ENCODE measurements at places on chromosomes 3 and 15.

- DNase-seq, result no peak
These were observed 37.9 kb downstream of the CLK3 start for GRCh38 chr15:74653426-74654102.

DNA sequence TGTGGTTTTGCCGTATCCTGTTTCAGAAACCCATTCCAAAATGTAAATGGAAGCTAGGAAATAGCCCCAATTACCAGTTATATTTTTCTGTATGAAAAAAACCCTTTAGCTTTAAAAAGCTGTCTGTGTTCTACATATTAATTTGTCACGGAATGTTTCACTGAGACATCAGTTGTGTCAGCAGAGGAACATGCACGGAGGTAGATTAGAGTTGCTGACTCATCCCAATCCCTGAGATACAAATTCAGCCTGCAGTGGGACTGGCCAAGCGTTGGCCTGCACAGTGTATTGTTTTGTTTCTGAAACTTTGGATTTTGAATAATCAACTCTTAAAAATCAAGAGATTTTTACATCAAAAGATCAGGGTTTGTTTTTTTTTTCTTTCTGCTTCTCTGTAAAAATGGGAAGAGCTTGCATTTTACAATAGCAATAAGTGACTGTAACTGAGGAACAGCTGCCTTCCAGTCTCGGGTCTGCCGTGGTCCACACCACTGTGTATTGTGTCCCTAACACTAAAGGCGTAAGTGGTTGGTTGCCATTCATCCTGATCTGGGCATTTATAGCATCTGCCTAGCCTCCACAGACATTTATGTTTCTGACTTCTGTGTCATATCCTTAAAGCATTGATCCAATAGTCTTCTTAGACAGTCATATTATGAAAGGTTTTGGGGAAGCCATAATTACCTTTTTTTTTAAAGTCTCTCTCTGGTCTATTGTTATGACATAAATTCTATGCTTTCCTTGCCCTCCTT, 218.1 kb downstream of the ADAMTSL3 start:
- DNase-seq, result no peak

DNA sequence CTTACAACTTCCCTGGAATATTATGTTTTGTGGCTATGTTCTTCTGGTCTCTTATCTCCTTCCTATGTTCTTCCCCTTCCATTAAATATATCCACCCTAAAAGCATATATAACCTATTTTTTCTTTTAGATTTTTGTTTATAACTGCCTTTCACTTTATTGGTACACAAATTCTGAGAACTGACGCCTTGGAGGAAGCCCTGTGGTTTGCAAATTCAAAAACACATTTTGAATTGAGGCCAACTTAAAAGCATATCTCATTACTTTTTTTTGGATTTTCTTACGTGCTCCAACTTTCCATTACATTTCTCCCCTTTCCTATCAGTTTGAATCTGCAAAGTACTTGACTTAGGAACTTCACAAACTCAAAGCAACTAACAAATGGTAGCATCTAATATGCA, 15.3 kb upstream of the COLQ start:
- no peak for DNase-seq

- no peak for DNase-seq
These were observed at the start of gene TTC23 for GRCh38 chr15:99249270-99249841. Gene TTC23 (minus strand): TSS chr15:99249581. CDS start chr15:99228712, 20,869 bp downstream.

DNA sequence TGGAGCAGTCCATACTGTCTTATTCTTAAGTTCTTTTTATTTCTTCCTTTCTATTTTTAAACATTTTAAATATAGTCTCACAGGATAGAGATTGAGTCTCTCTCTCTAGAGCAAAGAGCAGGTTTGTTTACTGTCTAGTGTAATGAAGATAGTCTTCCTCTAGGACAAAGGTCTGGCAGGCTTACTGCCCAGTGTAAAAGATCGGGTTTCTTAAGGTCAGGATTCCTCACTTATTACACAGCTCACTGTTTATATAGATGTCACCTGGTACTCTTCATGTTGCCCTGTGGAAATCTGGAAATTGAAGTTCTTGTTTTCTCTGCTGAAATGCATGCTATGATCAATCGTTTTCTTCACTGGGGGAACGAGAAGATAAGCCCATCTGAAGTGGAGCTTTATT, 76.0 kb downstream of the ZBBX start:
- no peak for DNase-seq

- DNase-seq, result no peak
These were observed 24.3 kb downstream of the CD200R1L start for GRCh38 chr3:112822064-112823055.

DNA sequence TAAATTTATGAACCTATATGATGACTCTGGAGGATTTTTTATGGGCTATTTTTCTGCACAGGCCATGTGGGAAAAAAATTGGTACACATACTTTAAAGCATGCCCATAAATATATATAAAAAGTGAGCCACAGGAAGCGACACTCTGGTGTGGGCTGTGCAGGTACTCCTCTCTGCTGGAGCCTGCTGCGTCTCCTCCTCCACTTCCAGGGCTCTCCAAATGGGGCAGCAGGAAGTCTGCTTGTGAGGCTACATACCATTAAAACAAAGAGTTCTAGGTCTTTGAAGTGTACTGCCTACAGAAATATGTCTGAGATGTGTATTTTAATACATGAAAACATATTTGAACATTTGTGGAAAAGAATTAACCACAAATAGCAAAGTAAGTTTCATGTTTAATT, 135.1 kb downstream of the CTNNB1 start:
- no peak for DNase-seq

DNA sequence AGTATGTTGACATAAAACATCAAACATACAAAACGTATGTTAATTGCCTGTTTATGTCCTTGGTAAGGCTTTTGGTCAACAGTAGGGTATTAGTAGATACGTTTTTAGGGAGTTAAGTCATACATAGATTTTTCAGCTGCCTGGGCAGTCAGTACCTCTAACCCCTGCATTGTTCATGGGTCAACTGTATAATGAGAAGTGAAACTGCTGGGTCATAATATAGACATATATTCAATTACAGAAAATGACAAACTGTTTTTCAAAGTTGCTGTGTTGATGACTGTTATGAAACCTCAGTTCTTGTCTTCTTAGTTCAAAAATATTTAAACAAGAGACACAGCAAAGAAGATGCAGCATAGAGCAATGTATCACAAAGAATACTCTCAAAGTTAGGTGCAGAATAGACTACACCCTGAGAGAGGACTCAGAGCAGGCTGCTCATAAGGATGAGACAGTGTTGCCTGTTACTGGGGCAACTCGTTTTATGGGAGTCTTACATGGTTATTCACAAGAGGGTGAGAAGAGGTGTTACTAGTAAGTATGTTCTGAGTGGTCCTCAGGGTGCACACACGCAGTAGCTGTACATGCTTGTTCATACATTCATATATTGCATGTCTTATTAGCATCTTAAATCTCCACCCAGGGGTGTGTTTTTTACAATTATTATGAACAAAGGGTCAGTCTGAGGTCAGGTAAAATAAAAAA, 53.1 kb upstream of the ADAMTS17 start:
- DNase-seq, result no peak

- DNase-seq, result peak; percentile 81
These were observed 310.6 kb downstream of the NSUN3 start for GRCh38 chr3:94373456-94373855.

DNA sequence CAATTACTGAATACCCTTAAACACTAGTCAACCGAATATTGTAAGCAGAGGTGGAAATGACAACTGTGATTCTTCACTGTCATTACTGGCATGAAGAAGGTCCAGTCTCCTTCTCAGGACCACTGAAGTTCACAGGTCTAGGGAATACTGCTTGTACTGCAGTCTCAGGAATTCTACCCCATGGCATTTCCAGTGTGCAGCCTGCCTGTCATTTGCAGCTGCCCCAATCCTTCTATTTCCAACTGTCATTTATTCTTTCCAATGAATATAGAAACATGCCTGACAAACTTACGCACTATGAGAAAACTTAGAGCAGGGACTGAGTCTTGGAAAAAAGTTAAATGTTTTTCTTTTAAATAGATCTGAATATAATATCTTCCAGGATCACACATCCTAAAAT, 308.0 kb upstream of the THBS1 start:
- no peak for DNase-seq

DNA sequence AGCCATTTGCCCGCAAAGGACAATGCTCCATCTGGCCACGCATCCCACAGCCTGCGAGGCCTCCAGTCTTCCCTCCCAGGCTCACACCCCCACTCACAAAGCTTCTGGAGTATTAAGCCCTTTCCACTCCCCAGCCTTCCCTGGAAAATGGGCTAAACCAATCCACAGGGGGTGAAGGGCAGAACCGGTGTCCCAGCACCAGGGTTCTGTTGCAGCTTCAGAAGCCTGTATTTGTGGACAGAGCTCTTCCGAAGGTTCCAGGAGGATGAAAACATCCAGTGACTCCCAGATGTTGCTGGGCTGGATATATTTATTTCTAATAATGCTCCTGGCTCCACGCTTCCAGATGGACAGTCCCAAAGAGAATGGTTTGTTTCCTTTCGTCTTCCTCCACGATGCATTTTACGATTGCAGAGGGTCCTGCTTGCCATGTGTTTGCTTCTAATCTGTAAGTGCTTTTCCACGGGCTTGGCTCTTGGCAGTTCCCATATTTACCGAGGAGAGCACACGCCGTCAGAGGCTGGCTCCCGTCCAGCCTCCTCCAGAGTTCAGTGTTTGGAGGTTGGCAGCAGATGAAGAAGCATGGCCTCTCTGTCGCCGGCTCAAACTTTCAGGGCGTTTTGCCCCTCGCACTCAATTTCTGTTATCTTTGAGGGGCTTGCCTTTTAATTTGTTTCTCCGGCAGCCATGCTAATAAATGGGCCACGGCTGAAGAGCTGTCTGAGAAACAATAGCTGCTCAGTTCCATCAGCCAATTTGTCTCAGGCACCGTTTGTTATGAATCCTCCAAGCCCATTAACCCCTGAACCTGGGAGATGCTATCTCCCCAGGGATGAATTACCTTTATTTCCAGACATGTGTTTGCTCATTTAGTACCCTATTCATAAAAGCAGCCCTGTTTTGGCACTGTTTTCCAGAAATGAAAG, 367.9 kb upstream of the PROK2 start:
- DNase-seq, result peak; percentile 65

DNA sequence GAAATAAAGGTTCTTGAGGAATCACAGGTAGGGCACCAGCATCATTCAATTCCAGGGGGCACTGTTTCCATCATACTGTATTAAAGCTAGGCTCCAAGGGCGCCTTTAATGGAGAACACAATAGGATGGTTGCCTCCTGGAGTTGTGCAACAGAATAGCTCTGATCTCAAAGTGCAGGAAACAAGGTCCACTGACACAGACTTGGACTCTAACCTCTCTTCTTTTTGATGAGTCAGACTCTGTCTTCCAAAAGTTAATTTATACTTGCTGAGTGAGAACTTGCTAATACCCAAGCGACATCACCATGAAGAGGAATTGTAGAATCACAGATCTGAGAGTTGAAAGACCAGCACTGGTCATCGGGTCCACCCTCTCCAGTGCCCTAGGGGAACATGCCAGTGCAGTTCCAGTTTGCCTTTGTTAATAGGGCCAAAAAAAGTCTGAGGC, 94.4 kb upstream of the PHLDB2 start:
- no peak for DNase-seq

GRCh38 chr15:67303490-67304363, 49.1 kb downstream of the IQCH start:
- DNase-seq, result no peak
